ENCODE measurements at places on chromosomes 4 and X. TPM values are rescaled to one million over a fixed set of nuclear protein-coding genes. Genes with fewer than 3 reads are reported as not detected.

DNA sequence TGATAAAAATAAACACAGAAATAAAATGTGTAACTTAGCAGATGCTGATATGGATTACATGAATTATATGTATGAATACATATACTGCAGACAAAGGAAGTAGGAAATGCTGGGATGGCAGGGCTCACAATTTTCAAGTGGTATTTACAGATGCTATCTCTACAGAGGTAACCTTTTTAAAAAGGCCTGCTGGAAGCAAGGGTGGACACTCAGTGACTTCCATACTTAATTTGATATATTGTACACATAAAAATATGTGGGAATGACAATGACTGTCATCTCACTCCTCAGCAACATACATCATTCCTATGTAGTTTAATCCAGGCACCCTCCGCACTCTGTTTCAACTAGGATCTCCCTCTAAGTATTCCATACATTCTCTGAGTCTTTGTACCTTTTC lies 452.9 kb downstream of the DTHD1 start:
- H3K36me3 ChIP-seq, result no peaks in the 10 kb centered on the region
- H3K4me1 ChIP-seq, result no peaks in the 10 kb centered on the region
- H3K4me3 ChIP-seq, result no peak overlapping the region
- H3K27ac ChIP-seq, result no peak overlapping the region
- no peak for DNase-seq
- no peaks in the 10 kb centered on the region for H3K27me3 ChIP-seq

GRCh38 chrX:34437586-34437985 lies 219.5 kb downstream of the TMEM47 start:
- DNase-seq, result no peak
- H3K4me1 ChIP-seq, result no peaks in the 10 kb centered on the region
- no peaks in the 10 kb centered on the region for H3K36me3 ChIP-seq

The PABPC4L gene
- total RNA-seq, result 2.7 TPM

The FGFR3 gene
- total RNA-seq, result 0.29 TPM

The SAP30 gene
- total RNA-seq, result 25.3 TPM

The GPRIN3 gene
- under 0.01 TPM for total RNA-seq

The FAM53A gene
- total RNA-seq, result 4.3 TPM

GRCh38 chr4:150133605-150134004 lies 55.4 kb downstream of the DCLK2 start:
- DNase-seq, result no peak
- H3K4me3 ChIP-seq, result no peak overlapping the region
- H3K4me1 ChIP-seq, result peaks cover 43% of the 10 kb centered on the region
- no peak overlapping the region for H3K27ac ChIP-seq
- H3K36me3 ChIP-seq, result no peaks in the 10 kb centered on the region

DNA sequence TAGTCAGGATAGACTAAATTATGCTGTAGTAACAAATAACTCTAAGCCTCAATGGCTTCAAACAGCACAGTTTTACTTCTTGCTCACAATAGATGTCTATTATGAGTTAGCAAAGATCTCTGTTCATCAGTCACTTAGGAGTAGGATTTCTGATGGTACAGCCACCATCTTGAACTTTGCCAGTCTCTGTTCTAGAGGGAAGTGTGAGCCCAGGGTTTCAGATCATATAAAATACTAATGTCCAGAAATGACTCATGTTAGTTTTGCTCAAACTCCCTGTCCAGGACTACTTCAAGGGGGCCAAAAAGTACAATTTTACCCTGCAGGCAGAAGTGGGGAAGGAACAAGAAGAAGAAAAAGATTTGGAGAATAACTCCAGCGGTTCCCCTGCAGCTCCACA lies 77.1 kb upstream of the LSM6 start:
- H3K27ac ChIP-seq, result no peak overlapping the region
- H3K4me1 ChIP-seq, result no peaks in the 10 kb centered on the region
- no peaks in the 10 kb centered on the region for H3K27me3 ChIP-seq
- no peak for DNase-seq
- no peak overlapping the region for H3K4me3 ChIP-seq
- H3K36me3 ChIP-seq, result no peaks in the 10 kb centered on the region

- peak; percentile 52 for DNase-seq
- peak overlapping the region; percentile 84 for H3K4me3 ChIP-seq
- no peaks in the 10 kb centered on the region for H3K27me3 ChIP-seq
- H3K36me3 ChIP-seq, result peaks cover 25% of the 10 kb centered on the region
- peaks cover 38% of the 10 kb centered on the region for H3K4me1 ChIP-seq
Observed at GRCh38 chr4:121822796-121823504, 733 bp downstream of the CCNA2 start.

- DNase-seq, result no peak
- no peaks in the 10 kb centered on the region for H3K27me3 ChIP-seq
Observed at GRCh38 chr4:177119691-177120090, 190.0 kb upstream of the NEIL3 start.

Measured in osteoblast (primary cell).